NCI-H1694 treated with DMSO at 0.1 percent for 48 hours (cell line): ENCODE measurements at places on chromosomes 2 and 18.

DNA sequence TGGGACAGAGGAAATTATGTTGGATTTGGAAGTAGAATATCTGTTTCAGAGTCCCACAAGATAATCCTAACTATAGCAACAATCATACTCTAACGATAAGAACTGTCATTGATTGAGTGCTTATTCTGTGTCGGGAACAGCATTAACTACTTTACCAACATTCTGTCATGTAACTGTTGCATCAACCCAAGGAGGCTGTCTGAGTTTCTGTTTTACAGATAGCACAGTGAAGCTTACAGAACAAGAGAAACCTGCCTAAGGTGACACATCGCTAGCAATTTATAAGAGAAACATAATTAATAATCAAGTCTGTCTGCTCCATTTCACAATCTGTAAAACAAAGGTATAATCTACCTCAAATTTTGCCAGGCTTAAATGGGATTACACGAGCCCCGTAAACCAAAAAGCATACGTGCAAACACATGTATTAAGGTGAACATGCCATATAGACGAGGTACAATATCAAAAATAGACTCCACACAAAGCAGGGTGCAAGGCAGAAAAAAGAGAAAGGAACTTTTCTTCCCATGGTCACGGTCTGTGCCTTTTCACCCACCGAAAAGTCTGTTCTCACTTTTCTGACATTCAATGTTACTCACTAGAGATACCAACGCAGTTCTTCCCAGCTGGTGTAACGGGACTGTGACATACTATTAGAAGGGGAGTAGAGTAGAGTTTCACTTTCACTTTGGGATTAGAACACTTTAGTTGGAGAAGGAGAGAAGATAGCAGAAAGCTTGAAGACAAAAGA, 37.2 kb upstream of the SLC8A1 start:
- no peak for DNase-seq

DNA sequence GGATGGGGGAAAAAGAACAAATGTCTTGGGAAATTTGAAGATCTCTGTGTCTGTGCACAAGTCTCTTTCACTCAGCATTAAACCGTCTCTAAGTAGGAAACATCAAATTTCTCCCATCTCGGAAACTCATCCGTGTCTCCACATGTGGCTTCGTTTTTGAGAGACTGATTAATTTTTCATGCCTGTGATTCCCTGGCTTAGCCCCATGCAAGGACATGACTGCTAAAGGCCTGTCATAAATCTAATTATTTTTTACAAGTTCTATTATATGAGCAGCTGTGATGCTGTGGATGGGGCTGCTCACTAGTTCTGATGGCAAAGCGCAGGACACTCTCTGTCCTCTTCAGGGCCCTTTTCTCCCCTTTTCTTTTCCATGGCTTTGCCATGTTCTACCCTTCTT, 129.1 kb downstream of the RGPD3 start:
- DNase-seq, result no peak

GRCh38 chr2:69020496-69021426, 7.8 kb downstream of the ANTXR1 start:
- DNase-seq, result no peak

DNA sequence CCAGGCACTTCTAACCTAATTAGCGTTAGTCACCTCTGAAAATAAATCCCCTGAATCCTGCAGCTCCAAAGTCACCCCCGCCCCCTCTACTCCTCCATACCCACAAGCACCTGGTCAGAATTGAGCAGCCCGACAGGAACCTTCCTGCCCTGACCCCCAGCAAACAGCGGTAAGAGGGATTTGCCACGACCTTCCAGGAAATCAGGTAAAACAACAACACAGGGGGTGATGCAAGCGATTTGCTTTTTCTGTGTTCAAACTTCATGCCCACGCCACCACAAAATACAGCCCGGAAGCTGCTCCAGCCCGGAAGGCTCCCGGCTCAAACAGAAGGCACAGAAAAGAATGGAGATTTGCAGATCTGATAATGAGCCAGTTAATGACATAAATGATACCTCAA, 367.1 kb downstream of the GPD2 start:
- no peak for DNase-seq

DNA sequence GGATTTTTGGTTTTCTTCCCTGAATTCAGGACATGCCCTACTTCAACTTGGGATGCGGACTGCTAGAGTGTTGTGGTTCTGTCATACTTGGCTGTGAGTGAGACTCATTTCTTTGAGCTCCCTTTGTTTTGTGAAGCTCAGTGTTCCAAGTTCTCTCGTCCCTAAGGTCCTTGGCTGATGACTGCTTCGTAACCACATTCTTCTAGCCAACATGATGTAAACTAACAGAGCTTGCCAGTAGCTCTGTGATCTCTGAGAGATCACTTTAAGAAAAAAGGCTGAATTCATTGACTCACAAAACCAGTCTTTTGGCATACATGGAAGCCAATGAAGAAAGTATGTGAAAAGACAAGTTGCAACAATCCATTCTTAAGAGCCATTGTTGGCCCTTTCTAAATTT, 96.9 kb upstream of the MSTN start:
- no peak for DNase-seq

DNA sequence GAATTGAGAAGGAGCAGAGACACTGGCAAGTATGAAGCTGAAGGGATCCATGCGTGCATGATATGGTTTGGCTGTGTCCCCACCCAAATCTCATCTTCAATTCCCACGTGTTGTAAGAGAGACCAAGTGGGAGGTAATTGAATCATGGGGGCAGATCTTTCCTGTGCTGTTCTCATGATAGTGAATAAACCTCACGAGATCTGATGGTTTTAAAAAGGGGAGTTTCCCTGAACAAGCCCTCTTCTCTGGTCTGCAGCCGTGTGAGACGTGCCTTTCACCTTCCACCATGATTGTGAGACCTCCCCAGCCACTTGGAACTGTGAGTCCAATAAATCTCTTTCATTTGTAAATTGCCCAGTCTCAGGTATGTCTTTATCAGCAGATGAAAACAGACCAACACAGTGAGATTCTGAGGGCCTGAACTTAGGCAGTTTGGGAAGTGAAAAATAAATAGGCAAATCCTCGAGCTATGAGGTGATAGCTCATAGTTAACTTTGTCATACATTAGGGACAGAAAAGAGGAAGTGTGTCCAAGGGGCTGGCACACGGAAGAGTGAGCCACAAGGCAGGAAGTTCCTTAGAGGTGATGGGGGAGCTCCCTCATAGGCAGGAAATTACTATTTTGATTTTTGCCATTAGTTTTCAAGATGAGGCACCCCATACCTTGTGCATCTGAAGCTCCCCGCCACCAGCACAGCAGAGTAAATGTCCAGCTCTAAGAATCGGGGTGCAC, 658.8 kb upstream of the ID2 start:
- no peak for DNase-seq

GRCh38 chr2:11680901-11681721, 11.1 kb upstream of the NTSR2 start:
- DNase-seq, result no peak

DNA sequence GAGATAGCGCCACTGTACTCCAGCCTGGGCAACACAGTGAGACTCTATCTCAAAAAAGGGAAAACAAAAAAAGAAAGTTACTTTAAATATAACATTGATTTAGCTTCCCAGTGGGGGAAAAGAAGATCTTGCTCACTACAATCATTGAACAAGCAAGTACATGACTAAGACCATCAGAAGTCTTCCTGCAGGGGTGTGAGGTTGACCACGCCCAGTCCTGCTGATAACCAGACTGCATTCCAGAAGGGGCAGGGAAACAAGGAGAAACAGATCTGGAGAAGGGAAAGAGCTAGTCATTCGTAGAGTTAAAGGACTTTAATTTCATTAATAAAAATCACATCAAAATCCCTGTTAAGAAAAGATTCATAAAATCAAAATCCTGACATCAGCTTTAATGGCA, 77.5 kb downstream of the EPHA4 start:
- no peak for DNase-seq

DNA sequence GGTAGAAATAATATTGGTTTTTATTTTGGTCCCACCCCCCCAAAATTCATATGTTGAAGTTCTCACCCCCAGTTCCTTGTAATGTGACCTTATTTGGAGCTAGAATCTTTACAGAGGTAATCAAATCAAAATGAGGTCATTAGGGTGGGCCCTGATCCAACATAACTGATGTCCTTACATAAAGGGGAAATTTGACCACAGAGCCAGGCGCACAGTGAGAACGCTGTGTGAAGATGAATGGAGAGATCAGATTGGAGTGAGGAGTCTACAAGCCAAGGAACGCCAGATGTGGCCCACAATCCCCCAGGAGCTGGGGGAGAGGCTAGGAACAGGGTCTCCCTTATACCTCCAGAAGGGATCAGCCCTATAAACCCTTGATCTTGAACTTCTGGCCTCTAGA, 31.6 kb upstream of the TRIB2 start:
- DNase-seq, result no peak

DNA sequence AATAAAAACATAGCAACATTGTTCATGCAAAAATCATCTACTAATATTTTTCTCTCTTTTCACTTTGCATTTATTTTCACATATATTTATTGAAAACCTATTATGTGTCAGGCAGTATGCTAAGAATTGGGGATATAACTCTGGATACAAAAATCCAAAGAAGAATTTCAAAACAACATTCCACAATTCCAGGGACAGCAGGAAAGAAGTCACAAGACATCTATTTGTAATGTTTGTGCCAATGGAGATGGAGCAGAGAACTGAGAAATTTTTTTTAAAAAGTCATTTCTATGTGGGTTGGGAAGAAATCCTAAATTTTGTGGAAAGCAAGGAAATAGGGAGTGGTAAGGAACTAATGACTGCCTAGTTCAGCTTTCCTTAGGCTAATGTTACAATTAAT, 128.6 kb upstream of the TLK1 start:
- DNase-seq, result no peak

GRCh38 chr18:67367540-67367939, 149.0 kb downstream of the DSEL start:
- no peak for DNase-seq

DNA sequence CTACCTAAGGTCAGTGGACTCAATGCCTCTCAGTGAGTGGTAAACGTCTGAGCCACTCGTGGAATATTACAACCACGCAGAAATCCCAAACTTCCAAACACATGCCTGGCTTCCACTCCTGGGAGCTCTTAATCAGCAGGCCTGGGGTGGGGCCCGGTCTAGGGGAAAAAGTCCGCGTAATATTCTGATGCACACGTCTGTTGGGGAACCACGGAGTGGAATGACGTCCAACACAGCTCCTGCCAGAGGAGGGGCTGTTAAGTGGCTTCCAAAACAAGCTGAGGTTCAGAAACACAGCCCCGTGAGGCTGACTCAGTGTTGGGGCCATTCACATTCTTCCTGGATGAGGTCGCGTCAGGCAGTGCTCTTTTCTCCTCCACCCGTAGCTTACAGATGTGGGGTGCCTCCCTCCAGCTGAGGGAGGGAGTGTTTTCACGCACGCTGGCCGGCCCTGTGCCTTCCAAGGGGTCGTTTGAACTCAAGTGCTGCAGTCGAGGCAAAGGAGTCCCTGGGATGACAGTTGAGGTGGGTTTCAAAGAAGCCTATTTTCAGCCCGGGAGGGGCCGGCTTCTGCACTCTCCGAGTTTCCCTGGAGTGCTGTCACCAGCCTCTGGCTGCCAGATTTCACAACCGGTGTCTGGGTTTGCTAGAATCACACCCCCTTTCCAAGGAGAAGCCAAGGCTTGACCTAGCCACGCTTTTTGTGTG, 73.1 kb downstream of the ACKR3 start:
- no peak for DNase-seq

DNA sequence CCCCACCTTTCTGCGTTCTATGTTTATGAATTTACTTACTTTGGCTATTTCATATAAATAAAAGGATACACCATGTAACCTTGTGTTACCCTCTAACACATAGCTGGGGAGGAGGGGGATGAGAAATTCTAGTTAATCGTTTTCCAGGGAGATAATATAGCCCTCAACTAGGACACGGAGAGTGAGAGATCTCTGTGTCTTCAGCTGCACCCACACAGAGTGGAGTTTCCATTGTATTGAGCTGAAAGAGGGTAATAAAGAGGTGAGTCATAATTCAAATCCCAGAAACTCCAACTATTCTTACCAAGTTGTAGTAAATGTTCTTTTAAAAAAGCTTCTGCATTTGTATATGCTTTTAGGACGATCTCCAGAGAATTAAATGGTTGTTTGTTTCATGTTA, 110.1 kb upstream of the SULT1C3 start:
- DNase-seq, result no peak

GRCh38 chr2:207770602-207771404, 1.1 kb upstream of the FZD5 start:
- no peak for DNase-seq

GRCh38 chr18:22841840-22842239, 91.3 kb upstream of the RBBP8 start:
- no peak for DNase-seq

- DNase-seq, result peak; percentile 73
Measured at GRCh38 chr18:5285326-5285725, 10.2 kb downstream of the ZBTB14 start.

GRCh38 chr18:65409261-65409660, 341.6 kb upstream of the CDH7 start:
- peak; percentile 92 for DNase-seq

GRCh38 chr2:187475499-187476248, 27.6 kb upstream of the CALCRL start:
- no peak for DNase-seq

DNA sequence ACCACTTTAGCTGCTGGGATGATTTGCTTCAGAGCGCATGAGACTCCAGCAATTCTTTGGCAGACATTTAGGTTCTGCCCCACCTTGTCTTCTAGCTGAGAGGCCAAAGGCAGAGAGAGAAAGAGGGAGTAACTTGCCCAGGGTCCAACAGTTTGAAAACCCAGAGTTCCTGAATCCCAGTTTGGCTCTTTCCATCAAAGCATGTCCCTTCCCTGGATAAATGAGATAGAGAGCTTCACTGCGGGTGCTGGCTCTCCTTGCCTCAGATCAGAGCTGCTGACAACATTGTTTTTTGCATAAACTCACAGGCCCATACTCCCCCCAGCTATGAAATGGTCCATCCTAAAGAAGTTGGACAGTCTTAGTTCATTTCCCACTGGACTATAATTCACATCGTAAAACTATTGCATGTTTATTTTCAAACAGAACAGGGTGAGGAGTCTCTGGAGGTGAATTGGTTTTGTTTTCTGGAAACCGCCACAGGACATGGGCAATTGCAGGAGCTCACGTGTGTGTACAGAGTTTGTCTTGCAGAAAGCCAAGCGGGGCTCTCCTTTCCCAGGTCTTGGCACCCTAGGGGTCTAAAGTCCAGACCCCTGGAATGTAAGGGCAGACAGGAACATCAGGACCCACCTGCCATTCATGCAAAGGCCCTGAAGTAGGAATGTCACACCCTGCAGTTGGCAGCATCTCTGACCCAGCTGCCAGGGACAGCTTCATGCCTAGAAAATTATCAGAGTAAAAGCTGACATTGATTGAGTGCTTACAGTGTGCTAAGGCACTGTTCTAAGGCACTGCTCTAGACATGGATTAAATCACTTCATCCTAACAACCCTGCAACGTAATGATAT, 25.0 kb upstream of the SLC14A2 start:
- no peak for DNase-seq

- peak; percentile 58 for DNase-seq
Measured at GRCh38 chr2:119389615-119390306, 23.0 kb downstream of the DBI start.
